ENCODE measurements at places on chromosomes 16 and 17.

DNA sequence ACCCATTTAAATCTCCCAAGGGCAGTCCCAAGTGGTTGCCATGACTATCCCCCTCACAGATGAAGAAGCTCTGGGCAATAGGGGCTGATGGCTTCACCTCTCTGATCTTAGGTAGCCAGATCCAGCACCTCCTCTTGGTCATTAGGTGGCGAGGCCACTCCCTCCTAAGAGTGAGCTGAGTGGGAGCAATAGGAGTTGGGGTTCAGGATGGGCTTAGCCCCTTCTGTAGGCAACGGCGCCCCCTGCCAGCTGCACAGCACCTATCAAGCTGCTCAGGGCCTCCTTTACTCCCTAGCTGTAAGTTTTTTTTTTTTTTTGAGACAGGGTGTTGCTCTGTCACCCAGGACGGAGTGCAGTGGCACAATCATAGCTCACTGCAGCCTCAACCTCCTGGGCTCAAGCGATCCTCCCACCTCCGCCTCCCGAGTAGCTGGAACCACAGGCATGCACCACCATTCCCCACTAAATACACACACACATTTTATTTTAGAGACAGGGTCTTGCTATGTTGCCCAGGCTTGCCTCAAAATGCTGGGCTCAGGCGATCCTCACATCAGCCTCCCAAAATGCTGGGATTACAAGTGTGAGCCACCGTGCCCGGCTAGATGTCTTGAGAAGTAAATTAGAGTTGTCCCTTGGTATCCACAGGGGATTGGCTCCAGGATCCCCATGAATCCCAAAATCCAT lies 3.5 kb upstream of the RRAD start:
- no peak for DNase-seq

GRCh38 chr16:78939597-78939996 lies 660.9 kb downstream of the MAF start:
- no peak for DNase-seq

GRCh38 chr17:83051396-83052240 lies 27.8 kb upstream of the METRNL start:
- DNase-seq = peak; percentile 98

- peak; percentile 37 for DNase-seq
Measured at GRCh38 chr16:87317750-87318644, 805 bp upstream of the C16orf95 start.

- DNase-seq = no peak
Measured at GRCh38 chr17:43822570-43823190, 10.3 kb downstream of the MPP3 start.

GRCh38 chr17:73231395-73231794 lies 30.3 kb downstream of the CPSF4L start:
- DNase-seq = peak; percentile 25
